ENCODE measurements at places on chromosomes 4 and X.
A peak's percentile ranks its signal among the peaks of the same experiment; 100 is the strongest.

- no peak for DNase-seq
Observed at GRCh38 chr4:141179474-141180373, 41.0 kb upstream of the ZNF330 start.

- DNase-seq: no peak
Observed at GRCh38 chr4:73923631-73923937, 54.4 kb downstream of the CXCL1 start.

GRCh38 chrX:31074522-31074921 is 2.7 kb upstream of the FTHL17 start:
- DNase-seq: no peak

DNA sequence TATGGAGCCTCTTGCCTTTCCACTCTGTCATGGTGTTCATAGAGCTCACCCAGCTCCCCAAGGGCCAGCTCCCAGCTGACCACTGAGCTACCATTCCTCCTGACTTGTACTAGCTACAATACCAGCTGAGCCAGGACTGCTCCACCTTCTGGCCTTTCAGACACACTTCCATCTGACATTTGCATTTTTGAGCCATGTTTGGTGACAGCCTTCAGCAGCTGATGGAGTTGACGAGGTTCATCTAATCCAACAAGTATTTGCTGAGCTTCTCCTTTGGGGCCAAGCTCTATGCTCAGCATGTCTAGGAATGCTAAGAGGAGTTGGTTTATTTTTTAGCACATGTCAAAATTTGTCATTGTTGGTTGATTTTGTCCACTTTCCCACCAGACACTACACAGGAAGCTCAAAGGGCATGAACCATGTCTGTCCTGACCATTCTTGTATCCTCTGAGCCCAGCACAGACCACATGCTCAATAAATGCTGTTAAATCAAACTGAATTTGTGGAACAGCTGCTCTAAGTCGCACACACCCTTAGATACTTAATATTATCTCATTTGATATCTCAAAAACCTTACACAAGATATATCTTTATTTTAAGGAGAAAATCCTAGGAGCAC is 142.6 kb upstream of the PPARGC1A start:
- DNase-seq: peak; percentile 11

GRCh38 chrX:121666171-121666570 is 618.8 kb downstream of the GLUD2 start:
- no peak for DNase-seq

DNA sequence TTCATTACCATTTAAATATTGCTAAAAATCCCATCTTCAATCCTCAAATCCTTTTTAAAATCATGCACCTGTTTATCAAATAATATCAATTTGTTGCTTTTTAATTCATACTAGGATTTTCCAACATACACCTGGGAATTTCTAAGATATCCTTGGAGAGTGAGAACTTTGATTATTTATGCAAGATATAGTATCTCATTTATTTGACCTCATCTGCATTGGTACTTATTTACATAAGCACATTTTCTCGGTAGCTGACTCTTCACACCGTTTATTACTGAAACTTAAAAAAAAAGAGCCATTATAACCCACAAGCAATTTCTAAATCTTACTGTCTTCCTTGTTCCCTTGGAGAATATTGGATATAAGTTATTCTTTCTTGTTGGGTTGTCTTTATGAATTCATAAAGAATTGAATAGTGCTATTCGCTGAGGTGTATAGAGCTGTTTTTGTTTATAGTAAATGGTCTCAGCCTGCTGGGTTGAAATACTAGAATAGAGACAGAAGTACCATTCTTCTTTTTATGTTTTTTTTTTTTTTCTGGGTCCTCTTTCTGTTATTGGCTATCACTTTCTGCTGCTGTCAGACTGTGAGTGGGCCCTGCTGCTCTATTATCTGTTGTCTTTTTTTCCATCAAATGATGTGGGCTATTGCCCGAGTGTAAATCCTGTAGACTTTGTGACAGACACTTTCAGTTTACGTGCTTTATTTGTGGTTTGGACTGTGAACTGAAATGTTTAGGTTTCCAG is 2.9 kb downstream of the UGT8 start:
- no peak for DNase-seq

DNA sequence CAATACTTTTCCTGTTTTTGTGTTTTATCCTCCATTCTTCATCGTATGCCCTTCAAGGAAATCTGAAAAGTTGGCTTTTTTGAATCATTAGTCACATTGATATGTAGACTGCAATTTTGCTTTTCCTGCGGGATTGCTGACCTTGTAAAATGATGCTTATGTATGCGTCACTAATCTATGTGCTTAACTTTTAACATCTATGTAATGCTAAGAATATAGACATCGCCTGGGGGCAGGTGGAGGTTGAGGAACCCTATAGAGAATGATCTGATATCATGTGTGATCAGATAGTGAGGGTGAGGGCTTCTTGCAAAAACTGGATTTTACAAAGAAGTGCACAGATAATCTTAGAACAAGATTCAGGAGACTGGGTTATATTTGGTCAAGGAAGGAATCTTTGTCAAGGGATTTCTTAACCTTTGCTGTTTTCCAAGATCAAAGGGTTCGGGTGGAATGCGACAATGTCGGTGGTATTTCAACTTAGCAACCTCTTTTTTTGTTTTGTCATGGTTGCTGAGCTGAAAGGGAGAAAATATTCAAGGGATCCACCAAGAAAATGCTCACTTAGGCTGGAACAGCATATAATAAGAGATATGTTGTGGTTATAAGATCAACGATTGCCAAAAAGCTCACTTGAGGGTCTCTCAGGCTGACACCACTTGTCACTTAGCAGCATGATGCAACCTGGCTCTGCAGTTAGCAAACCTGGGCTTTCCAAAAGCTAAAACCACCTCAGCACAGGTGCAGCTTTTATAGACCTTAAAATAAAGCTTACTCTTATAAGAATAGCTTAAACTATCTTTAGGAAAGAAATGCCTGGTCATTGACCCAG is 70.6 kb upstream of the PUDP start:
- no peak for DNase-seq

DNA sequence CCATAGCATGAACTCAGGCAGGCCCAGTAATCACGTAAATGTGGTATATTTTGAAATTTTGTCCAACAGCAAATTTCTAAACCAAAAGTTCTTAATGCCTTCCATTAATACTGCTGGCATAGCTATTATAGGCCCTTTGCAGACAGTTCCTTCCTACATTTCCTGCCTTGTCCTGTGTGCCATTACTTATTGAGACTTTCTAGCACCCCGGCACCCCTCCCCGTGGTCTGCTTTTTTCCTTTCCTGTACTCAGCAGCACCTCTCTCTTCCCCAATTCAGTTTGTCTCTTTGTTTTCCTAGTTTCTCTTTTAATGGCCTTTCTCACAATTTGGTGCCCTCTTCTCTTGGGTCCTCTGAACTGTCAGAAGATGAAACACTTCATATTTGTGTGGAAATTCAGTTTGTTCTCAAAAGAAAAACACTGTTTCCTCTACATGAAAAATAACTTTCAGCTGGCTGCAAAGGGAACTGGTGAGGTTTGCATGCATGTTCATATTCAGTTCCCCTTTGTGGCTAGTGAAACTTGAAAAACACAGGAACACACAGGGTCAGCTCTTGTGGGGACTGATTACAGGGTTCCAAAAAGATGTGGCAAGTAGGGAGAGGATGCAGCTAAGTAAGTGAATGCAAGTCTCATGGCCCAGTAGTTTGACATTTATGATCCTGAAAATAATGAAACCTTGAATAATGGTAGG is 17.1 kb downstream of the GPR34 start:
- DNase-seq: no peak

DNA sequence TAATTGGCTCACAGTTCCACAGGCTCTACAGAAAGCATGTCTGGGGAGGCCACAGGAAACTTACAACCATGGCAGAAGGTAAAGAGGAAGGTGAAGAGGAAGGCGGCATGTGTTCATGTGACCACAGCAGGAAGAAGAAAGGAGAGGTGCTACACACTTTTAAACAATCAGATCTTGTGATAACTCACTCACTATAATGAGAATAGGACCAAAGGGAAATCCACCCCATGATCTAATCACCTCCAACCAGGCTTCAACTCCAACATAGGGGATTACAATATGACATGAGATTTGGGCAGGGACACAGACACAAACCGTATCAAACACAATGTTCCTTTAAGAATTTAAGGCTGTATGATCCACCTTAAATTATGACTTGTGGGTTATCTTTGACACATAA is 10.5 kb upstream of the PGM2 start:
- no peak for DNase-seq

GRCh38 chr4:128661479-128661878 is 148.0 kb upstream of the JADE1 start:
- DNase-seq: no peak

- no peak for DNase-seq
Observed at GRCh38 chr4:52266537-52267137, 215.5 kb downstream of the SPATA18 start.

DNA sequence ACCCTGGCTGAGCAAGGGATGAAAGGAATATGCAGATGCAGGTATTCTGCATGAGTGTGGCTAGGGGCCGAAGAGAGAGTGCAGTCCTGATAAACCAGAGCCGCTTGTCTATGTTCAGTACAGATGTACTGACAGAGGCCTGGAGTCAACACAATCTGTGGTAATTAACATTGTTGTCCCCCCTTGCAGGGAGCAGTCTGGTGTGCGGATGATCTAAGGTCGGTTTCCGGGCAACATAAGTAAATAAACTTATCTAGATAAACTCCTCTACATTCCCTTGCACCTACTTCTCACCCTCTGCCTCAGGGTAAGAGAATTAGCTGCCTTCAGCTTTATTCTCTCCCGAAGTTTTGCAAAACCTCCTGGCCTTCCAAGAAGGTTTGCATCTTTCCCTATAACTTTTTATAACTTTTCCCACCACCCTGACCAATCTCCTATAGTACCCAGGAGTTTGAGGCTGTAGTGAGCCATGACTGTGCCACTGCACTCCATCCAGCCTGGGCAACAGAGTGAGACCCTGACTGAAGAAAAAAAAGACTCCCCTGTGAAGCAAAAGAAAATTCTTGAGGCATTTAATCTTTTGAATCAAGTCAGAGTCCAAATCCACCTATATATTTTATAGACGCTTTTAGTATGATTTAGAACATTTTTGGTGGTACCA is 26.6 kb downstream of the SNX25 start:
- DNase-seq: no peak

GRCh38 chr4:140162596-140162995 is 8.6 kb upstream of the MAML3 start:
- no peak for DNase-seq

GRCh38 chrX:70336767-70337166 is 46.9 kb downstream of the KIF4A start:
- DNase-seq: no peak

- DNase-seq: no peak
Observed at GRCh38 chr4:20237894-20238537, 13.7 kb upstream of the SLIT2 start.

- no peak for DNase-seq
Observed at GRCh38 chr4:1790005-1790404, 3.1 kb upstream of the FGFR3 start.

- peak; percentile 62 for DNase-seq
Observed at GRCh38 chr4:87853108-87853507, 20.3 kb downstream of the MEPE start.

- no peak for DNase-seq
Observed at GRCh38 chrX:137040113-137040794, 6.5 kb upstream of the GPR101 start.

- DNase-seq: no peak
Observed at GRCh38 chrX:43805579-43805978, 76.7 kb downstream of the MAOB start.

DNA sequence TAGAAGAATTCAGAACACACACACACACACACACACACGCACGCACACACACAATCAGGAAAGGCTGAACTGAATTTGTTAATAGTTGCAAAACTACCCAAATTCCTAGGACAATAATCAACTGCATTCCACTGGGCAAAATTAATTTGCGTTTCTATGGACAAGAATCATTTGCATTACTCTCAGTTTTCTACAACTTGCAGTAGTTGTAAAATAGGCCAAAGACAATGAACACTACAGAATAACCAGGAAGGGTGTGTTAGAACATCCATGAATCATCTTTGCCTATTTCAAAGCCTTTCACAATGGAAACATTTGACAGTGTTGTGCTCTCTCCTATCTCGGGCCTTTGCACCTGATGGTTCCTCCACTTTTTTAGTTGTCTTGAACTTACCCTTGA is 77.1 kb upstream of the IGFBP7 start:
- no peak for DNase-seq

GRCh38 chrX:1281521-1281920 is 12.9 kb downstream of the CSF2RA start:
- DNase-seq: peak; percentile 67

GRCh38 chr4:8846826-8847225 is 24.8 kb downstream of the HMX1 start:
- DNase-seq: no peak

DNA sequence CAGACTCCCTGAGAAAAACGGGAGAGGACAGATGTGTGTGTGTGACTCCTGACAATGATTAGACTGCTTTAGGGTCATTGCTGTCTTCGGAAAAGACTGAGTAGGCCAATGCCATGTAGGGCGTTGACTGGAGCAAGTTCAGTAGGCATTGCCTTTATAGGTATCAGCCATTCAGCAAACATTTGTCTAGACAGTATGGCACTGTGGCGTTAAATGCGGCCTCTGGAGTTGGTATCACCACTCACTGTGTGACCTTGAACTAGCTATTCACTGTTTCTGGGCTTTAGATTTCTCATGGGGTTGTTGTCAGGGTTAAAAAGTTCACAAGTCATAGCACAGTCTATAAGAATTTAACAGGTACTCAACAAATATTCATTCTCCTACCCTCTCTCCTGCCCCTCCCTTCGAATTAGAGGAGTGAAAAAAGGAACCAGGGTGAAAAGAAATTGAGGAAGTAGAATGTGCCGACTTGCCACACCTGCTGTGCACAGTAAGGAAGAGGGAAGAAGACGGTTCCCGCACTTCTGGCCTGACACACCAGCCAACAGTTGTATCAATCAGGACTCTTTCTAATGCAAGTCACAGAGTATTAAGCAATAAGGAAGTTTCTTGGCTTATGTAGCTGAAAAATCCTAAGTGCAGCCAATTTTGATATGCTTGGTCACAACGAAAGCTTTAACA is 83.2 kb upstream of the PLAC8 start:
- no peak for DNase-seq

- DNase-seq: no peak
Observed at GRCh38 chr4:27764526-27764837, 903.8 kb downstream of the STIM2 start.

DNA sequence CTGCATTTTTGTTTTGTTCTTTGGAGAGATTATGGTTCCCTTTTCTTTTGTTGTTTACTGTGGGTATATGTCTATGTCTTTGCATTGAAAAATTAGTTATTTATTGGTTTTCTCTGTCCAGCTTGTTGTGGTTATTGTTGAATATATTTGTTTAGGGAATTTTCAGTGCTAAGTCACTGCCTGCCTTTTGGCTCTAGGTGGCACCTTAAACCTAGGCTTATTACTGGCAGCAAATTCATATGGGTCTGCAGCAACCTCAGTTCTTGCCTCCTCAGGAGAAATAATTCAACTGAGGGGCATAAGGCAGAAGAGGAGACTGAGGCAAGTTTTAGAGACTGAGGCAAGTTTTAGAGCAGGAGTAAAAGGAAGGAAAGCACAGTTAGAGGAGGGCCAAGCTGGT is 1157.3 kb upstream of the AGA start:
- no peak for DNase-seq

- no peak for DNase-seq
Observed at GRCh38 chr4:153780876-153781275, 8.0 kb downstream of the SFRP2 start.

Data from fibroblast of upper back skin (primary cell).